Neural crest cell (in vitro differentiated cells): ENCODE measurements at places on chromosomes 6 and 20.

DNA sequence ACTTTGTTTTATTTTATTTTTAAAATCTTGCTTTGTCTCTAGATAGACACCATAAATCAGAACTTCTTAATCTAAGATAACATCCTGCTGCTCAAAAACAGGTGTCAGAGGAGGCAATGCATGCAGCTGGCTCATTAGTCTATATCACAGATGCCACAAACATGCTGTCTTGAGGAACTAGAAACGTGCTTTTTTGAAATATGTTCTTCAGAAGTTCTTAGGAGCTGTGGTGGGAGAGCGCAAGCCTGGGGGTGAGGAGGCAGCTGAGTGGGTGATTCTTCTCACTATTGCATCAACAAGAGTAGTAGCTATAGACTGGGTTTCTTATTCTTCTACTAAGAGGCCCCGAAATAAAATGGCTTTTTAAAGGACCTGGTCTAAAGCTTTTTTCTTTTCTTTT, 23.4 kb downstream of the IL22RA2 start:
- no peak for DNase-seq

DNA sequence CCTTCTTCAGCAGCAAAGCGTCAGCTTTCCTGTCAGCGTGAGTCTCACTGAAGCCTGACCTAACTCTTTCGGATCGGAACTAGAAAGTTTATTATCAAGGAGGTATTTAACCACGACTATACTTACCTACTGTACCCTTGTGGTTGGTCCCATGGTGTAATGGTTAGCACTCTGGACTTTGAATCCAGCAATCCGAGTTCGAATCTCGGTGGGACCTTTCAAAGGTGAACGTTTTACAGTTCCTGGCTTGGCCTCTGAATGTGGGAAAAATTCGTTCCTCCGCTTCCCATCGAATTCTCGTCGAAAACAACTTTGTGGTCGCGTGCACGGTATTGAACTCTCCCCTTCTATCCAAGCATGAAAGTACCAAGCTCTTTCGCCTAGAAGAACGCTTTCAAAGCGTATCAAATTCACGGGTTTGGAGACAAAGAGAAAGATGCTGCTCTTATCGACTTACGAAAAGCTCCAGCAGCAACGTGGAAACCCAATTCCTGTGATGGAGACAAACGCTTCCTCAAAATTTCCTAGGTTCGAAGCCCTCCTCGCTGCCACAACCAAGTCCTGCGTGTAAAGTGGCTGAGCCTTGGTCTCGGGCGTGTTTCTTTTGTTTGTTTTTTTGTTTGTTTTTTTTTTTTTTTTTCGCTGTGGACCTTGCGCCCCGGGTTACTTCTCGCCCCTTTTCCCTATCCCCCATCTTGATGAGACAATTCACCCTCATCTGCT, 63.7 kb downstream of the GPX5 start:
- peak; percentile 61 for DNase-seq

GRCh38 chr6:137904822-137905617, 38.0 kb downstream of the TNFAIP3 start:
- no peak for DNase-seq

- DNase-seq, result no peak
Observed at GRCh38 chr6:72691249-72691648, 69.4 kb downstream of the KCNQ5 start.

DNA sequence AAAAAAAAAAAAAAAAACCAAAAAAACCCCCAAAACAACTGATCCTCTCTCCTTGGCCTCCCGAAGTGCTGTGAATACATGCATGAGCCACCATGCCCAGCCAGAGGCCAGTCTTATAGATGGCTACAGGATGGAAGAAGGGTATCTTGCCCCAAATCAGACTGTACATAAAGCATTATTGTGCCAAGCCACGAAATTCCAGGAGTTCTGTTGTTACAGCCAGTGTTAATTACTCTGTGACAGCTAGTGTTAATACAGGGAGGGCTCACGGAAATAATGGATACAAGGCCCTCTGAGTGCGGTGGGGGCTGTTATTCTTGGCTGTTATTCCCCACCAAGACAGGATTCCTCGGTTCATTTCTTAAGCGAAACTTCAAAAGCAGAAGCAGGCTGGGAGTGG, 1.4 kb upstream of the CLPSL2 start:
- no peak for DNase-seq

- DNase-seq, result no peak
Observed at GRCh38 chr6:38603496-38603895, 36.2 kb downstream of the BTBD9 start.

GRCh38 chr6:18577491-18577890, 190.3 kb downstream of the RNF144B start:
- no peak for DNase-seq

DNA sequence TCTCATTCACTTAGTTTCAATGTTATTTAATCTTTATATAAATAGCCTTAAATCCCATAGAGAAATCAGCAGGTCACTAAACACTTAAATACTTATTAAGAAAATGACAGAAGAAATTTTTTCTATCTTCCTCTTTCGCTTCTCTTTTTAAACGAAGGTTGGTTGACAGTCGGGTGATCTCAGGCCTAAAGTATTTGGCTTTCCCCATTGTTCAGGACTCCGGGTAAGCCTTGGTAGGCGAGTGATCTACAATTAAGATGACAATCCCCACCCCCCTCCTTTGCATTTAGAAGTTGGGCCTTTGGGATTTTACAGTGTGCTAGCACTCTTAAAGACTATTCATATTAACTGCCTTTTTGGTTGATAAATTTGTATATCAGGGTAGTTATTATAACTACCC, 19.7 kb upstream of the UTRN start:
- no peak for DNase-seq

GRCh38 chr20:38633577-38634093, 32.0 kb downstream of the ARHGAP40 start:
- DNase-seq, result peak; percentile 82

GRCh38 chr6:154989448-154989847, 5.7 kb upstream of the TIAM2 start:
- no peak for DNase-seq

- DNase-seq, result no peak
Observed at GRCh38 chr20:6590891-6591637, 176.4 kb upstream of the BMP2 start.

DNA sequence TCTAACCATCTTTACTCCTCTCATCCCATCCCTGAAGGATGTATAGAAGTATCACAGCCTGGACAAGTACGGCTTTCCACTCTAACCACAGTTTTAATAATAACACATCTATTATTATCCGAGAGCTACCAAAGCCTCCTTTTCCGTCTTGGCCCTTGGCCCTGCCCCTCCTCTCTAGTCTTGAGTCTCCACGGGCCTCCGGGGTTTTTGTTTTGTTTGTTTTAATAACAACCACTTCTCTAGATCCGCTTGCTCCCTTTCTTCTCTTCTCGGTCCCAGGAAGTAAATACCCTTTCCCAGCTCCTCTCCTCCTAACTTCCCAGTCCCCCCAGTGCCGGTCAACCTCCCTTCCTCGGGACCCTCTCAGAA, 661 bp downstream of the LCA5 start:
- peak; percentile 10 for DNase-seq

DNA sequence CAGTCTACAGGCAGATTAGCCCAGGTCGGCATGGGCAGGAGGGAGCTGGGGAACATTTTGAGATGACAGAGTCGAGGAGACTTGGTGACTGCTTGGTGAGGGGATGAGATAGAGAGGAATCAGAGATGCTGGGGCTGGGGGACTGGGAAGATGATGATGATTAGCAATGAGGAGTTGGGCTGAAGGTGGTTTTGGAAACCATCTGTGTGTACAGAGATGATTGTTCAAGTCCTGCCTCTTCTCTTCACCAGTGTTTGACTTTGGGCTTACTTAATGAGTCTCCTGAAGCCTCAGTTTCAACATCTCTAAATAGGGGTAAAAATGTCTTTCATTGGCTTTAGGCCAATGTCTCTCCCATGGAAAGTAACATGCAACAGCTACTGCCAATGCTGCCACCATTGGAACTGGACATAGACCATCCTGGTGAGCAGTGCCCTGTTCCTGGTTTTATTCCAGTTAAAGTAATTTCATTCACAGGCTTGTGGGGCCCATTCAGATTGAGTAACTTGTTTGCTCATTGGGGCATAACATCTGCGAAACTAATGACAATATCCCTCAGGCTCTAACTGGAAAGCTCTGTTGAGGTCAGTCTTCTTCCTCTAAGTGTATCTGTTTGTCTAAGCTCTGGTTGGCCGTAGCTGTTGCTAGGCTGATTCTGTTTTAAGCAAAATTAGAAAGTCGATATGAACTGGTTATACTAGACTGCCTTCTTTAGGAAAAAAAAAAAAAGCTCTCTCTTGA, 99.1 kb downstream of the ARMC2 start:
- DNase-seq, result no peak

DNA sequence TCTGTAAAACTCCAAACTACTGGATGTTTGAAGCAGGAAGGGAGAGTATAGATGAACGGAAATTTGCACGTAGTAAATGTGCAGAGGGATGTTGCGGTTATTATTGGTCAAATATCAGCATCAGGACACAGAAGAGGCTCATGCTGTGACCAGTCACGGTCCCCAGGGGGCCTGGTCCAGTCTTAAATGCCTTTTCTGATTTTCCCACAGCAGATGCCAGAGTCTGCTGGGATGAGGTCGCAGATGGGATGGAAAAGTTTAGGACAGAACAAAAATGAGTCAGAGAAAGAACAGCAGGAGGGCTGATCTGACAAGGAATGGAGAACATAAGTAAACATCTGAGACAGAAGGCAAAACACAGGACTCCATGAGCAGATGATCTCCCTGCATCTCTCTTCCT, 11.7 kb upstream of the SIRPG start:
- DNase-seq, result no peak

DNA sequence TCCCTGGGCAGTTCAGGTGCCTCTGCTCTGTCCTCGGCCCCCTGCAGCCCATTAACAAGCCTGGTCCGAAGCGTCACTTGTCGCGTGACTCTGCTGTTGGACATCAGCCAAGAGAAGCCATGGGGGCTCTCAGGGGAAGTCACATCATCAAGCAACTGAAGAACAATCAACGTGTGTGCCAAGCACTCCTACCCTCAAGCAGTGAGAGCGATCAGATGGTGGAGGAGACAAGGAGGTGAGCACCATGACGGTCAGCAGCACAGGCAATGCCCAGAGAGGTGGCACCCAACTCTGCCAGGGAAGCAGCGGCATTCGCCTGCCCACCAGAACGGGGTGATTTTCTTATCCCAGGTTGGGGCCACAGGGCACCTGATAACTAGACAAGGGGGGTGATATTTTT, 132.7 kb downstream of the AGPAT4 start:
- DNase-seq, result no peak

DNA sequence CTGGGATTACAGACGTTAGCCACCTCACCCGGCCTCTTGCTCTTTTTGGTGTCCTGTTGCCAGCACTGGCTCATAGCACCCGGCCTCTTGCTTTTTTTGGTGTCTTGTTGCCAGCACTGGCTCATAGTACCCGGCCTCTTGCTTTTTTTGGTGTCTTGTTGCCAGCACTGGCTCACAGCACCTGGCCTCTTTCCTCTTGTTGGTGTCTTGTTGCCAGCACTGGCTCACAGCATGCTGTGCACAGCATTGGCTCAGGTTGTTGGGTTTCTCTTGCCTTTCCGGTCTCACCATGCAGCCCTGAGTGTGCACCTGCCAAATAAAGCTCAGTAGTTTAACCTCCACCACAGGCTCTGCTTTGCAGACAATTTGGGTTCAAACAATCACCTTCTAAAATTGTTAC, 208.2 kb downstream of the THBS2 start:
- DNase-seq, result no peak

GRCh38 chr20:45408646-45409213, 641 bp downstream of the DBNDD2 start:
- DNase-seq, result no peak

GRCh38 chr6:3045369-3045768, 22.9 kb upstream of the RIPK1 start:
- no peak for DNase-seq

GRCh38 chr20:60057866-60058807, 99.9 kb downstream of the CDH26 start:
- DNase-seq, result no peak

- DNase-seq, result no peak
Observed at GRCh38 chr20:37571033-37571432, 43.4 kb upstream of the BLCAP start.

DNA sequence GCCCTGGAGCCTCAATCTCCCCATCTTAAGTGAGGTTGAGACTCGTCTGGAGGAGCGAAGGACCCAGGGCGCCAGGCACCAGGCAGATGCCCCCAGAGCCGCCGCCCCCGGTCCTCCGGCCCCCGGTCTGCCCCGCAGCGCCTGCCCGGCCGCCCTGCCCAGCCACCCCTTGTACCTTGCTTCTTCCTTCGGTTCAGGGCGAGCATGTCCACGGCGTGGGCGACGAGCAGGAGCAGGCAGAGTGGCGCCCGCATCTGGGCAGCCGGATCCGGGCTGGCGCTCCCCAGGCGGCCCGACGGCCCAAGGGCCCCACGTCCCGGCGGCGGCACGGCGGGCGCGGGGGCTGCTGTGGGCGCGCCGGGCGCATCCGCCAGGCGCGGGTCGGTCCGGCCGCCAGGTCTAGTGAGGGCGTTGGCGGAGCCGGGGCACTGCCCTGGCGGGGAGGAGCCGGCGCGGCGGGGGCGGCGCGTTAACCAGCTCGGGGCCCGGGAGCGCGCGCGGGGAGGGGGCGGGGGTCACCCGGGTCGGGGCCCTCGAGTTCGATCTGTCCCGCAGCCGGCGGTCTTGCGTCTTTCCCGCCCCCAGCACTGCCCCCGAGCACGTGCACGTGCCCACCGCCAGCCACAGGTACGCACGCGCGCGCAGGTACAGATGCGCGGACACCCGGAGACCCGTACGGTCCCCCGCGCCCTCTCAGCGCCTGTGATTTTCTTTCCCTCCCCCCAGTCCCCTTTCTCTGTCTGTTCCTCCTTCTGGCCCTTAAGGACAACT, at the start of gene RSPO4:
Gene RSPO4, minus strand, starts transcription at position 401 of the 771 bp plus-strand sequence. Its CDS starts 147 bp downstream, at position 254.
- no peak for DNase-seq

GRCh38 chr20:51447097-51447764, 95.3 kb downstream of the NFATC2 start:
- no peak for DNase-seq

DNA sequence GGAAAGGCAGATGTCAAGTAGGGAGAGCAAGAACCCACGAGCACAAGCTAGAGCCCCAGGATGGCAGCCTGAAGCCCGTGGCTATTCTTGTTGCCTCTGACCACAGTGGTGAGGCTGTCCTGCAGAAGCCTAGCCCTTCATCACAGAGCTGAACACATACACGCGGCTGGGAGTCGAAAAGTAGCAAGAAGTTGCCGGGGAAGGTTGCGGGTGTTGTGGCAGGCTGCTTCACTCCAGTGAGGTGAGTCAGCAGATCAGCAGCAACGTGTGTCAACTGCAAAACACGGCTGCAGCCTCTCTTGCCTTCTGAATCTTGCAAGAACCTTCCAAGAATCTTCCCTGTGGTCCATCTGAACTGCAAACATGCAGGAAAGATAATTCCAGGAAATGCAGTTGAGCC, 10.6 kb upstream of the STX16 start:
- no peak for DNase-seq

GRCh38 chr20:36331209-36331608, 25.1 kb downstream of the DLGAP4 start:
- DNase-seq, result no peak

- DNase-seq, result no peak
Observed at GRCh38 chr20:63017076-63017825, 10.5 kb upstream of the BHLHE23 start.

- peak; percentile 76 for DNase-seq
Observed at GRCh38 chr6:28252009-28252975, at the start of gene ZKSCAN4. Gene ZKSCAN4, minus strand, starts transcription at chr6:28252269. Its CDS starts 289 bp downstream, at chr6:28251980.
